Inflammatory macrophage treated with lipopolysaccharide for 4 hours (primary cell): ENCODE measurements at places on chromosomes 12 and 14.

- DNase-seq, result no peak
Measured at GRCh38 chr14:63051992-63052391, 6.7 kb upstream of the KCNH5 start.

GRCh38 chr12:57235728-57236131 is 6.2 kb downstream of the SHMT2 start:
- no peak for DNase-seq

GRCh38 chr12:22255097-22255496 is 79.4 kb downstream of the ST8SIA1 start:
- no peak for DNase-seq

- DNase-seq, result no peak
Measured at GRCh38 chr12:26630546-26631027, 202.4 kb downstream of the ITPR2 start.

- DNase-seq, result peak; percentile 89
Measured at GRCh38 chr14:31489691-31490090, 1.9 kb upstream of the GPR33 start.

- peak; percentile 21 for DNase-seq
Measured at GRCh38 chr12:11622876-11623281, 26.6 kb upstream of the ETV6 start.

- no peak for DNase-seq
Measured at GRCh38 chr12:18975933-18976332, 153.6 kb upstream of the PLEKHA5 start.

GRCh38 chr14:23008831-23009230 is 1.1 kb downstream of the C14orf93 start:
- peak; percentile 21 for DNase-seq

DNA sequence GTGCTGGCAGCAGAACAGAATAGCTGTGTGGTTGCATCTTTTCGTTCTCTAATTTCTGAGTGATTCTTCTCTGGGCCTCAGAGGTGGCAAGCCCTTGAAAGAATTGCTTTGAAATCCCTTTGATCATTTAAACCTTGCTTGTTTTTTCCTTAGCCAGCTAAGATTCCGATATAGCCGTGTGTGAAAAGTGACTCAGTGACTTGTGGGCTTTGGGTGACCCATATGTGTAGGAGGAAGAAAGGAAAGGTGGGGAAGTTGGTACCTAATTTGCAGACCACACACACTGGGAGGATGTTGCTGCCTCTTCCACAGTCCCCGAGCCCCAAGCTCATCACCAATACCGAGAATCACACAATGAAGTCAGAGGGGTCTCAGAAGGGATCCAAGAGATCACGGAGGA is 18.8 kb downstream of the SLC24A4 start:
- no peak for DNase-seq

GRCh38 chr12:18468246-18469075 is 207.1 kb downstream of the PIK3C2G start:
- DNase-seq, result no peak

DNA sequence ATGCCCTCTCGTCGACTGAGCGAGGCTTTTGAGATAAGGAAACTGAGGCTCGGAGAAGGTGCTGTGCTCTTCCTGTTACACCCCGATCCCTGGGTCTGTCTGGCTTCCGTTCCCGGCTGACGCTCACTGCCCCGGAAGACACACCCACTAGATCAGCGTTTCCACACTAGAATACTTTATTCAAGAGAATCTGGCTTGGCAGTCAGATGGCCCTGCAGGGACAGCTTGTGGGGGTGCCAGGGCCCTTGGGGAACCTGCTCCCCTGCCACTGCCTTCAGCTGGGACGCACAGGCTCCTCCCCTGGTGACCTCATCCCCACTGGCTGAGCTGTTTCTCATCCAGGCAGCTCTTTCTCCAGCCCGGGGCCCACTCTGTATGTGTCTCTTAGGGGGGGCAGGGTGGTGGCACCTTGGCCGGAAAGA is 13.7 kb downstream of the PGF start:
- DNase-seq, result peak; percentile 82

DNA sequence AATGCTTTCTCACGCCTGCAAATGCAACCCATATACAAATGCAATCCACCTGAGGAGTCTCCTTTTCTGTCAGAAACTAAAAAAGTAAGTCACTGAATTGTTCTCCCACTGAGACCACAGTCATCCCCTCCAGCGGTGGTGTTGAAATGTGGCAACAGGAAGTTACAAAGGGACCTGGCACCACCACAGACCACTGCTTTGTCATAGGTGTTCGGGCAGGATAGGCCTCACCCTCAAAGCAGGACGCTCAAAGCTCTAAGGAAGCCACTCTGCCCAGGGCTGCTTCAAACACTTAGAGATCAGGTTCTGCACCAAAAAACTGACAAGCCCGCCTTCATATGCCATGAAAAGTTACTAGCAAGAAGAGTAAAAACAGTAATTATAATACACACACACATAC is 11.3 kb downstream of the PHLDA1 start:
- peak; percentile 67 for DNase-seq

GRCh38 chr14:81509838-81510452 is 23.7 kb downstream of the SEL1L start:
- no peak for DNase-seq

GRCh38 chr12:124346425-124347168 is 51.7 kb downstream of the RFLNA start:
- DNase-seq, result no peak

DNA sequence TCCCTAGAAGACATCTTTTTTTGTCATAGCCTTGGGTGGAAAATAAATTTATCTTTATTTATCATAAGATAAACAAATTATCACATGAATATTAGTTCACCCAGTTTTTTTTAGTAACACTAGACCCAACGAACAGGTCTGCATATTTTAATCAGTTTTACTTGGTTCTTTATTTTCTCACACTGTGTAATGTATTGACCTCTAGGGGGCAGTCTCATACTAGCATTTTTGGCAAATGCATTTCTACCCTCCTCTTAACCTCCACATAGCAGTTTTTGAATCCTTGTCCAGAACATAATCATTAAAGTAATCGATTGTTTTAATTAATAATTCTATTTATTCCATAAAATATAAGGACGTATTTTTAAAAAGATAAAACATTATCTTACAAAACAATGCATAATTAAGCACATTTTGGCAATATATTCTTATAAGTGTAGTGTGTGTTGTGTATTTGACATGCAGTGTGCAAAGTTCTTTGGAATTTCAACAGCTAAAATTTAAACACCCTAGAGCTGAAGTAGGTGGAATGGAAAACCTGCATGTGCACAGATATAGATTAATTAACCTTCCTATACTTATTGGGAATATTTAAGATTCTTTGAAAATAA is 31.6 kb upstream of the PTPRQ start:
- peak; percentile 38 for DNase-seq

GRCh38 chr12:64631197-64631596 is 20.9 kb downstream of the RASSF3 start:
- DNase-seq, result no peak

- no peak for DNase-seq
Measured at GRCh38 chr14:77043984-77044485, 15.5 kb upstream of the IRF2BPL start.

DNA sequence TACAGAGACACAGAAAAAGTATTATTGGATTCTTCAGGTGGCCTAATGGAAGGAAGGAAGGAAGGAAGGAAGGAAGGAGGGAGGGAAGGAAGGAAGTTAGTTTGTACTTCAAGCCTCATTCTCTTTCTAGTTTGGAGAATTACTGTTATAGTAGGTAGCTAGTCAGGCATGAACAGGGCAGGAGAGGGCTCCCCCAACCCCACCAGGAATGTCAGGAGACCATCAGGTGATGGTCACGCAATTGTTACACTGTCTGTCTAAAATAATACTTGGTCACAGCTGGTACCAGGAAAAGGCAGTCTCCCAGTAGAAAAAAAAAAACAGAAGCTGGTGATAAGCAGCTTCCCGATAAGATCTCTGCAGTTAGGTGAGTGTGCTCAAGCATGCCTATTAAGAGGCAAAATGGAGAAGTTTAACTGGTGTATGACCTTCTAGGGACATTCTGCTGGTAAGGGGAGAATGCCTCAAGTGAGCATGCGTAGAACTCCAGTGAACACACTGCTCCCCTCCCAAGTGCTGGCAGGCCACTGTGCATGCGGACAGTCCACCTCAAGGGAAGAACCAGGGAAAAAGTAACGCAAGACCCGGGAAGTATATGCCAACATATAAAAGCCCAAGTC is 358.4 kb upstream of the SOX5 start:
- DNase-seq, result no peak

GRCh38 chr14:51210594-51210993 is 29.5 kb upstream of the TMX1 start:
- no peak for DNase-seq

DNA sequence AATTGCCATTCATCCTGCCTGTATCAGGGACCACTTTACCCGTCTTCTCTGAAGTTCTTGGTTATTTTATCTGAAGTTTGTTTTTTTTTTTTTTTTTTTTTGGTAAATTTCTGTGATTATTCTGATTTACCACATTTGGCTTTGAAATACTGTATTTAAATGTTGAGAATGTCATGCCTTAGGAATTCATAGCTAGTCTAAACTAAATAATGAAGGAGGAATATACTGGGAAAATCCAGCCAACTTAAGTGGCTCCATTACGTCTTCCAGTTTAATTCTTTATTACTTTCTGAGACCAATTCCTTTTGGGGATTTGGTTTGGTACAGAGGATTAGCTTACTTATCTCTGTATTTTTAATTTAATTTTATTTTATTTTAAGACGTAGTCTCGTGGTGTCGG is 60.3 kb upstream of the KCNMB4 start:
- no peak for DNase-seq

- no peak for DNase-seq
Measured at GRCh38 chr12:13981296-13981962, at the start of gene GRIN2B. GRIN2B (minus strand) TSS chr12:13981602; CDS start chr12:13866208, 115,394 bp downstream.

GRCh38 chr12:820336-820735 is 68.0 kb downstream of the WNK1 start:
- DNase-seq, result no peak

- no peak for DNase-seq
Measured at GRCh38 chr12:70005864-70006618, 181.0 kb downstream of the MYRFL start.

GRCh38 chr12:44777044-44777443 is 99.1 kb downstream of the NELL2 start:
- no peak for DNase-seq

GRCh38 chr12:48777501-48778400 is 11.1 kb downstream of the ADCY6 start:
- no peak for DNase-seq

DNA sequence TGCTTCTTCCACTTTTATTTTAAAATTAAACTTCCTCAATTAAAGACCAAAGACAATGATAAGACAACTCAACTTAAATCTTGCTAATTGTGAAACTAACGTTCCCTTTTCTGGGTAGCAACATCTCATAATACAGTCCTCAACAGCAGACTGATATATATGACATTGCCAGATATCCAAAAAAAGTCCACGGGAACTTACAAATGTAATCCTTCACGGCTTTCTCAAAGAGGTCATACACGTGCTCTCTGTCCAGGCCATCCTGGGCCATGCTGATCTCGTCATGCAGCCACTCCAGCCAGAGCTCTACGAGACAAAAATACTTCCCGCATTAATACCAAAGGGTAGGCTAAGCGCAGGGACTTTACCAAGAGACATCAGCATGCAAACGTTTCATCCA is 13.3 kb downstream of the SART3 start:
- DNase-seq, result peak; percentile 80

GRCh38 chr14:59344016-59344415 is 121.2 kb downstream of the GPR135 start:
- DNase-seq, result no peak

DNA sequence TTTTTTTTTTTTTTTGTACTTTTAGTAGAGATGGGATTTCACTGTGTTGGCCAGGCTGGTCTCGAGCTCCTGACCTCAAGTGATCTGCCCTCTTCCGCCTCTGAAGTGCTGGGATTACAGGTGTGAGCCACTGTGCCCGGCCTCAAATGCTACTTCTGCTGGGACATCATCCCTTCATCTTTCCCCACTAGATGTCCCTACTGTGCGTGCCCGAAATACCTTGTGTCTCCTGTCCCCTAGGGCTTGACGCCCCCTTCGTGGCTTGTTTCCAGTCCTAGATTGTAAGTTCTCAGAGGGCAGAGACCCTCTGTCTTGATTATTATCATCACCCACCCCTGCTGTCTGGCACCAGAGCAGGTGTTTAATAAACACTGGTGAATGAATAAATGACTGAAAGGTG is 14.9 kb downstream of the CCDC63 start:
- no peak for DNase-seq

- DNase-seq, result no peak
Measured at GRCh38 chr12:43976027-43976426, 140.1 kb downstream of the TMEM117 start.

- no peak for DNase-seq
Measured at GRCh38 chr12:102977945-102978706, 20.7 kb downstream of the ASCL1 start.

GRCh38 chr12:130932061-130932930 is 21.4 kb upstream of the ADGRD1 start:
- DNase-seq, result no peak

DNA sequence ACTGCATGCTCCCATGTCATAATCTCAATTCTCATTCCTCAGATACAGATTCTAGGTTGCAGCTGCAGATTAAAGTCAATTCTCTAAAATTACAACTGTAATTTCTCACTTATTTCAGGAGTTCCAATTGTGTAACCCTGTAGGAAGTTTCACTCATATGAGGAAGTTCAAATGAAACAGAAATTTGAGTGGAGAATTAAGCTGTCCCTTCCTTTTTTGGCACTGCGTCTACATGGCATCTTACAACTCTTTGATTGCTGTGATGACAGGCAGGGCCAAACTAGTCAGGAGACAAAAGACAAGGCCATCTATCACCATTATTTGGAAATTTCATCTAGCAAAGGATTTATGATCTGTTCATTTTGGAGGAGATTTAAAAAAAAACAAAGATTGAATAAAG is 13.3 kb upstream of the GRIP1 start:
- DNase-seq, result peak; percentile 87

GRCh38 chr12:87317302-87317701 is 711.9 kb downstream of the C12orf50 start:
- DNase-seq, result no peak

GRCh38 chr14:76564471-76565422 is 188.8 kb downstream of the ESRRB start:
- DNase-seq, result no peak

GRCh38 chr14:23052182-23052623 is 5.1 kb downstream of the CDH24 start:
- DNase-seq, result no peak
